ENCODE measurements at places on chromosomes 7 and 10.

GRCh38 chr10:63528084-63528744, 7.0 kb downstream of the REEP3 start:
- DNase-seq = no peak

- no peak for DNase-seq
Observed at GRCh38 chr10:110304394-110304779, 333 bp downstream of the SMNDC1 start.

- DNase-seq = no peak
Observed at GRCh38 chr7:95095259-95095965, 188.0 kb downstream of the PPP1R9A start.

DNA sequence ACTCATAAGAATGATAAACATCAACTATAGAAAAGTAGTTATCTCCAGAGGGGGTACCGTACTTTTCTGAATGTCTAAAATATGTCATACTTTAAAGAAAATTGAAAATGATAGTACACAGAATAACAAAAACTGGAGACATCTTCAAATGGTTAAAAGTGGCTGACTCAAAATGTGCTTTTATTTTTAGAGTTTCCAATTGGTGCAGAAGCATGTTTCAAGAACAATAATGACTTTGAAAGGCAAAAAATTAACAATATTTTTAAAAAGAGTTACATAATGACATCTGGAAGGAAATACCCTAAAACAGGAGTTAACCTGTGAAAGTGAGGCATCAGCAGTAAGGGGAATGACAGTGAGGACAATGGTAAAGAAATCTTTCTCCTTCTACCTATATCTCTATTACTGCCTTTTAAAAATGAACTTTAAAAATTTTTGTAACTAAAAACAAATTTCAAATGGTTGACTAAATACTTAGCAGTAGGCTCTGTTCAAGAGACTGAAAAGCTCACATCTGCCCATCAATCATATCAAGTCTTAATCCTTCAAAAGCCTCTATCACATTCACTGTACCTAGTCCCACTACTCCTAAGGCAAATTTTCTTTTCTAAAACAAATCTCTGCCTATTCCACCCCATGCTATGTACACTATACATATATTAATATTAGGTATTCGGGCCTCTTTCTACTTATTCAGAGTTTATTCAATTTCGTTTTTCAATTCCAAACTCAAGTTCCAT, 3.0 kb downstream of the ASZ1 start:
- no peak for DNase-seq

Measured in activated T-cell treated with anti-CD3 and anti-CD28 coated beads for 1 hour (primary cell).